Endodermal cell (in vitro differentiated cells): ENCODE measurements at places on chromosomes 16 and 17. TPM values are rescaled to one million over a fixed set of nuclear protein-coding genes. Genes with fewer than 3 reads are reported as not detected.

Gene GDPD1
- total RNA-seq: 22.4 to 42.1 TPM (median 41.3 TPM) in 3 replicates

Gene ZNF750
- not detected in 2 replicates for total RNA-seq

Gene AP2B1
- 244 and 255 TPM in 2 replicates for total RNA-seq

Gene UTS2R
- 0.38 TPM in 1 of 3 replicates, not detected in the others for total RNA-seq

Gene KRT32
- total RNA-seq: not detected in 3 replicates

Gene TUBG1
- 87.7 and 94.2 TPM in 2 replicates for total RNA-seq

Gene WFDC1
- 0.14 to 0.15 TPM in 2 of 3 replicates, not detected in the other for total RNA-seq

Gene EPN3
- 0.16 to 0.40 TPM in 2 of 3 replicates, not detected in the other for total RNA-seq

Gene E2F4
- 34.4 to 80.1 TPM (median 71.8 TPM) in 3 replicates for total RNA-seq

Gene ADORA2B
- total RNA-seq: 1.8 to 10.6 TPM (median 2.1 TPM) in 3 replicates

Gene ATP2C2
- 2.6 and 3.0 TPM in 2 replicates for total RNA-seq

Gene KCNAB3
- 3.1 and 4.0 TPM in 2 replicates for total RNA-seq

Gene NXN
- total RNA-seq: 177 and 201 TPM in 2 replicates

Gene ACOX1
- 37.1 TPM in 2 replicates for total RNA-seq

Gene CDIPT
- 61.0 to 82.8 TPM (median 68.4 TPM) in 3 replicates for total RNA-seq

Gene CDT1
- total RNA-seq: 50.0 and 57.1 TPM in 2 replicates

Gene KRT31
- total RNA-seq: not detected in 3 replicates

Gene EPX
- not detected in 2 replicates for total RNA-seq

Gene CDRT15
- not detected in 3 replicates for total RNA-seq

Gene RUNDC3A
- total RNA-seq: 1.0 and 1.1 TPM in 2 replicates

Gene RBL2
- total RNA-seq: 44.7 to 50.5 TPM (median 46.0 TPM) in 3 replicates

Gene MRC2
- total RNA-seq: 165 to 184 TPM (median 172 TPM) in 3 replicates

Gene TNFSF13
- 1.7 and 2.3 TPM in 2 replicates for total RNA-seq

Gene CDH5
- total RNA-seq: 0.13 to 0.35 TPM in 2 of 3 replicates, not detected in the other

Gene PIRT
- total RNA-seq: not detected in 2 replicates

Gene ODAD4
- 4.7 to 6.2 TPM (median 6.0 TPM) in 3 replicates for total RNA-seq

Gene GCGR
- 0.52 TPM in 1 of 3 replicates, not detected in the others for total RNA-seq

Gene TBC1D3B
- 14.5 and 18.4 TPM in 2 replicates for total RNA-seq

Gene NTN1
- 17.0 to 97.7 TPM (median 18.4 TPM) in 3 replicates for total RNA-seq

Gene PPP1R1B
- total RNA-seq: 2.1 and 2.3 TPM in 2 replicates

Gene TNFRSF12A
- 43.5 and 45.9 TPM in 2 replicates for total RNA-seq

Gene CCL17
- total RNA-seq: not detected in 3 replicates

Gene GNG13
- not detected in 2 replicates for total RNA-seq

Gene FOXN1
- total RNA-seq: not detected in 2 replicates

Gene ABCA9
- total RNA-seq: not detected in 3 replicates

Gene CCDC40
- total RNA-seq: 11.9 to 38.9 TPM (median 30.1 TPM) in 3 replicates

Gene RAB40C
- total RNA-seq: 18.4 to 25.9 TPM (median 23.0 TPM) in 3 replicates

Gene LGALS9B
- total RNA-seq: not detected in 2 replicates

Gene C1QTNF8
- total RNA-seq: 0.20 TPM in 1 of 3 replicates, not detected in the others

Gene GUCY2D
- 1.2 to 13.1 TPM (median 1.3 TPM) in 3 replicates for total RNA-seq

Gene PRDM7
- not detected in 2 replicates for total RNA-seq

Gene DHRS7B
- 20.8 and 22.2 TPM in 2 replicates for total RNA-seq

Gene CDH11
- total RNA-seq: 0.73 to 1.3 TPM (median 0.99 TPM) in 3 replicates
